ENCODE measurements at places on chromosomes 12 and 14.
A peak's percentile ranks its signal among the peaks of the same experiment; 100 is the strongest.

DNA sequence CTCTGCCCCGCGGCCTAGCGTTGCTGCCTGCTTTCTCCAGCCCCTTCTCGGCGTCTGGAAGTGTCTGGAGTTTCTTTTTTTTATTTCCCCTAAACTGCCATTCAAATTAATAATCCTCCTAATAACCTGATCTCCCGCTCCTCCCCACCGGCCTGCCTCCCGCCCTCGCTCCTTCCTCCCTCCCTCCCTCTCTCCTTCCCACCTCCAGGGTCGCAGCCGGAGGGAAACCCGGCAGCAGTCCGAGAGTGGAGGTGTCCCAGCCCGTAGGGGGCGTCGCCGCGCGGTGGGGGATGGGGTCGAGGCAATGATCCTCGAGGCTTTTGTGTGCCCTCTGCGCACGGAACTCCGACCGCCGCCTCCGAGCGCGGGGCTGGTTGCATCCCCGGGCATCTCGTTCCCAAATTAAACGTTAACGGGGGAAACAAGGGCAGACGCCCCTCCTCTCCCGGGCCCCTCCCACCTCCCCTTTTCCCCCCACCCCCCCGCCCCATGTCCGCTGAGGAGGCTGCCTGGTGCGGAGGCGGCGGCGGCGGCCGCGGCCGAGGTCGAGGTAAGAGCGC is 1.0 kb upstream of the SOCS2 start:
- peak; percentile 92 for DNase-seq

GRCh38 chr12:77682488-77682887 is 148.2 kb upstream of the NAV3 start:
- DNase-seq, result no peak

GRCh38 chr14:28831126-28831525 is 64.5 kb downstream of the FOXG1 start:
- DNase-seq, result no peak

- DNase-seq, result no peak
Measured at GRCh38 chr12:101863981-101864380, 13.4 kb upstream of the DRAM1 start.

DNA sequence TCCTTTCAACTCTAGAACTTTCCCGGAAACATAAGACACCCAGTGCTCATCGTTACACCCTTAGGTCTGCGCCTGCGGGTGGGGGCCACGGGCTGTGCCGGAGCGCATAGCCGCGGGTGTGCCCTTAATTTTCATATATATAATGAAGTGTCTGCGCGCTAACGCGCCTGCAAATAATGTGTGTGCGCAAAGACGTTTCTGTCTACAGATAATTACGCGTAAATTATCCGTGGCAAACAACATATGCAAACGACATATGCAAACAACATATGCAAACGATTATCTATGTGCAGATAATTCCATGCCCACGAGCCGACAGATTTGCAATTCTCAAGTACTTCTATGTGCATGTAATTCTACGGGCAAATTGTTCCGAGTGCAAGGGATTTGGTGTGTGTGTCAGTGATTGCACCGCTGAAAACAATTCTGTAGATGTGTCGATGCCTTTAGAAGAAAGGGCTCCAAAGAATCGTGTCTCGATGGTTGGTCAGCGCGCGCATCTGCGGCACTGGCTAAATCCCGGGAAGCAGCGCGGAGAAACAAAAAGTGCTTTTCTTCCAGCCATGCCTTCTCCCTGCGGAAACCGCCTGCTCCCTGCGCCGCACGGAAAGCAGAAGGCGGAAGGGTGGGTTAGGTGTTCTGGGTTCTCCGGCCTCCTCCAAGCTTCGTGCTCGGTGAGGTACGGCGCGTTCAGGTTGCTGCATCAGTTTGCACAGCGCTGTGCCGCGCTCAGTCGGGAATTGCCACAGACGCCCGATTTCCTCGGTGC is 34.5 kb upstream of the TBX5 start:
- DNase-seq, result no peak

DNA sequence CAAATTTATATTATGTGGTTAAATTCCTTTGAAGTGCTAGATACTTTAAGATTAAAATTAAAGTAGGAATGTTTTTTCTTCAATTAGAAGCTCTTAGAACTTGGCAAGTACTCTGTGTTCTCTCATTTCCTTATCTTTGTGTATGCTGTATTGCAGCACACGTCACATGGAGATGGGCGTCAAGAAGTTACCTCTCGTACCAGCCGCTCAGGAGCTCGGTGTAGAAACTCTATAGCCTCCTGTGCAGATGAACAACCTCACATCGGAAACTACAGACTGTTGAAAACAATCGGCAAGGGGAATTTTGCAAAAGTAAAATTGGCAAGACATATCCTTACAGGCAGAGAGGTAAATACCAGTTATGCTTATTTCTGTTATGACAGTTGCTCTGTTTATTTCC is 19.7 kb downstream of the MARK3 start:
- no peak for DNase-seq

DNA sequence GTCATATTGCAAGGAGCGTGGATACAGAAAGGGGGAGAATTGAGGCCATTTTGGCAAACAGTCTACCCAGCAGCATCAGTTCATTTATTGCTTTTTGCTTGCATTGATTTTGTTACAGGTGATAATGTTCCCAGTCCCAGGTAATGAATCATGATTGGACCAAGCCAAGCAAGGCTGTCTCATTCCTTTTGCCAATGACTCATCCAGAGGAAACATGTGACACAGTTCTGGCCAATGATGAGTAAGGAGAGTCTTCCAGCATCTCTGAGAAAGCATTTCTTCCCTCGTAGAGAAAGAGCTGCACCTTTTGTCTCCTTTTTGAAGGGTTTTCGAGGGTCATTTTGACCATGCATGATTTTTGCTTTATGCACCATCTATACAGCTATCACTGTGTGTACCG is 68.2 kb downstream of the SLC15A4 start:
- DNase-seq, result no peak

DNA sequence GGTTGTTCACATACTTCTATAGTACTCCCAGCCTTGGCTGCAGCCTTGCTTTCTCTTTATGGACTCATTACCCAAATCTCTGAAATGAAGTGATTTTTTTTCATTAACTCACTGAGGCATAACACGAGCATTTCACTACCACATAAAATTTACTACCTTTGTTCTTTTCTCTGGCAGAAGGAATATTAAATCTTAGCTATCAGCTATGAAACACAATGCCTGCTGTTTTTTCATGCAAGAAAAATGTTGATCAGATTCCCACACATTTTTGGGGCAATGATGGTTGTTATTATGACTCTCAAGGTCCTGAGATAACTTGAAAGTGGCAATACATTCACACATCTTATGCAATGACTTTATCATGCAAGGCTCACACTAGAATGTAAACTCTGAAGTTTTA is 225.3 kb upstream of the ATP2B1 start:
- DNase-seq, result no peak

GRCh38 chr12:120733574-120733973 is 7.9 kb downstream of the ACADS start:
- no peak for DNase-seq

DNA sequence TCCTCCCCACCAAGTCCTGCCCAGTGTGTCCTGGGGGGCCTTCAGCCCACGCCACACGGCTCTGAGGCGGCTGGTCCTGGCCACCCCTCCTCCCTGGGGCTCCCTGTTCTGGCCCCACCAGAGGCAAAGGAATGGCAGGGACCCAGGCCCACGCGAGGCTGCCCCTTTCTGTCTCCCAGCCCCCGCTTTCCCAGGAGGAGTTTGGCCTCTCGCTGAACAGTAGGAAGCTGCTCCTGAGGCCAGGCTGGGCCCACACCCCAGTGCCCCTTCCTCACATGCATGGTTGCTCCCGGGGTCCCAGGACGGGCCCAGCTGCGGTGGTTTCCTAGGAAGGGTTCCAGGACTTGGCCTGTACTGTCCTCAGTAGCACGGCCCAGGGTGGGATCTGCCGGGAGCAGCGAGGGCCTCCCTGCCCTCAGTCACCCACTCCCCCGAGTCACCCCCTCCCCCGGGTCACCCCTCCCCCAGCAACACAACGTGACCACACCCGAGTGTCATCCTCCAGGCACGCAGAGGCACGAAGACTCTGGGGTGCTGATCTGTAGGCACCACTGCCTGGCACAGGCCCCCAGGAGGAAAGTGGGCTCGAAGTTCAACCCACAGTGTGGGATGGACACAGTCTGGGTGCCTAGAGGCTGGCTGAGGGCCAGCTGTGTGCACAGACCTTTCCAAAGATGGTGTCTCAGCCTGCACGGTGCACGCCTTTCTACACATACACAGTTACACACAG is 33.0 kb downstream of the LRCOL1 start:
- no peak for DNase-seq

DNA sequence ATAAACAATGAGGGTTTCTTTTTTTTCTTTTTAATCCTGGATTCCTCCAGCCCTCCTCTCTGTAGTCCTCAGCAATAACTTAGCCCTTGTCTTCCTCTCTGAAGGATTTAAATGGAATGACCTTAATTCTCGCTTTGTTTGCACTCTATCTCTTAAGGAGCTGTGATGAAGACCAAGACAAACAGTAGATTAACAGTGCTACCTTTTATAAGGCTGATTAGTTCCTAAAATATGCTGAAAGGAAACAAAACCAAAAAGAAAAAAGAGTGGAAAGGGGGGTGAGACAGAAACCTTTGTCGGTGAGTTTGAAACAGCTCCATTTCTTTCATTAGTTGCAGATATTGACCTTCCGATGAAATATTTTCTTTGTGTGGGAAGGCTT is 38.7 kb upstream of the PTCSC3 start:
- DNase-seq, result peak; percentile 28

DNA sequence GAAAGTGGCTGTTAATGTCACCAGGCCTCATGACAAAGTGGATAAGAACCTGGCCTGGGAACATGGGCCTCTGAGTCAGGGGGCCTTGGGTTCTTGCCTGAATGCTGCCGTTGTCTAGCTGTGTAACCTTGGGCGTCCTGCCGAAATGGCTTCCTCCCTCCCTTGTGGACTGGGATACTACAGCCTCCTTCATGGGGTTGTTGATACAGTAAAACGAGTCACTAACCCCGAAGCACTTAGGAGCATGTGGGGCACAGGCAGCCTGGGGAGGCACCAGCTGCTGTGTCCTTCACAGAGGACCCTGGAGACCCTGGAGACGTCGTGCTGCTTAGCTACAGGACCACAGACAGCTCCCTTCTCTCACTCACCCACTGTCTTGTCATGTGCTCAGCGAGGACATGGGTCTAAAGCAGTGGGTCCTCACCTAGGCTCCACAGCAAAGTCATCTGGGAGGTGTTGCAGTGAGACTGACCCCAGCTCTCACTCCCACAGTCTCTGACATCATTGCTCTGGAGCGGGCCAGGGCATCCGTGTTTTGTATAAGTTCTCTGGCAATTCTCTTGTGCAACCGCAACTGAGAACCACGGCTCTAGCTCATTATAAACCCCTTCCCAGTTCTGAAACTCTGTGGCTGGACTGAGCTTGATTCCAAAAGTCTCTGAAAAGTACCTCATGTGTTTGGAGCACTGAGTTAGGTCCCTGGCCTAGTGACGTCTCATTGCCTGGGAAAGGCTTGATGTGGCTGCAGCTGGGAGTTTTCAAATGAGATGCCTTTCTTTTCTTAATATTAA is 42.1 kb downstream of the SERPINA3 start:
- no peak for DNase-seq

GRCh38 chr12:47367912-47368537 is 288.3 kb upstream of the AMIGO2 start:
- DNase-seq, result no peak

- DNase-seq, result no peak
Measured at GRCh38 chr14:105149146-105149781, 19.3 kb downstream of the JAG2 start.

- no peak for DNase-seq
Measured at GRCh38 chr14:77457115-77457521, 283 bp downstream of the VIPAS39 start.

DNA sequence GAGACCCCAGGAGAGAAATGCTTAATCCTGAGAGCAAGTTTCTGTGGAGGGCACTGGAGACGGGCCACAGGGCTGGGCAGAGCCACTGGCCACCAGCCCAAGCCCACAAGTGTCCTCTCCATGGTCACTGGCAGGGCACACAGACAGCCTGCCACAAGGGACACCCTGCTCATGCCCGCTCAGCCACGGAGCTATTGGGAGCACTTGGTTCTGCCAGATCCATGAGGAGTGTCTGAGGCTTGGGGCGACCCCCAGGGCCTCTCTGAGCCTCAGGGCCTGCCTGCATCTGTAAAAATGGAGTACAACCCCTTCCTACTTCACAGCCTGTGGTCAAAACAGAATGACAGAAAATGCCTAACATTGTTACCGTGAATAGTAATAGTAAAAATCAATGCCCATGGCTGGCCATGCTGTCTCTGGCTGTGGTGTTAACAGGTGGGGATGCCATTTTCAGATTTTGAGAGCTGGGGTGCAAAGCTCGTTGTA is 3.2 kb downstream of the PGF start:
- no peak for DNase-seq

- no peak for DNase-seq
Measured at GRCh38 chr12:53766881-53767280, 15.1 kb upstream of the CISTR start.

DNA sequence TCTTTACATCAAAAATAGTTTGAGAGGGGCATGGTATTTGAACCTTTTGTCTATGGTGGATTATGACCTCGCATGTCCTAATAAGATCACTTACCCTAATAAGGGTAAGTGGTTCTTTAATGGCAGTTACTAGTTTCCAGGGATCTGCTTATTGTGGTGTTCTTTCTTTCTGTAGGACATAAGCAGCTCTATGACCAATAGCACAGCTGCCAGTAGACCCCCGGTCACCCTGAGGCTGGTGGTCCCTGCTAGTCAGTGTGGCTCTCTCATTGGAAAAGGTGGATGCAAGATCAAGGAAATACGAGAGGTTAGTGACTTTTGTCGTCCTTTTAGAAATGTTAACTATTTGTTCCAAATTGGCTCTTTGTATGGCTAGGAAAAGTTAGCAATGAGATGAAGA is 7.2 kb downstream of the PCBP2 start:
- no peak for DNase-seq

- no peak for DNase-seq
Measured at GRCh38 chr12:122310626-122311333, 44.5 kb upstream of the VPS33A start.

DNA sequence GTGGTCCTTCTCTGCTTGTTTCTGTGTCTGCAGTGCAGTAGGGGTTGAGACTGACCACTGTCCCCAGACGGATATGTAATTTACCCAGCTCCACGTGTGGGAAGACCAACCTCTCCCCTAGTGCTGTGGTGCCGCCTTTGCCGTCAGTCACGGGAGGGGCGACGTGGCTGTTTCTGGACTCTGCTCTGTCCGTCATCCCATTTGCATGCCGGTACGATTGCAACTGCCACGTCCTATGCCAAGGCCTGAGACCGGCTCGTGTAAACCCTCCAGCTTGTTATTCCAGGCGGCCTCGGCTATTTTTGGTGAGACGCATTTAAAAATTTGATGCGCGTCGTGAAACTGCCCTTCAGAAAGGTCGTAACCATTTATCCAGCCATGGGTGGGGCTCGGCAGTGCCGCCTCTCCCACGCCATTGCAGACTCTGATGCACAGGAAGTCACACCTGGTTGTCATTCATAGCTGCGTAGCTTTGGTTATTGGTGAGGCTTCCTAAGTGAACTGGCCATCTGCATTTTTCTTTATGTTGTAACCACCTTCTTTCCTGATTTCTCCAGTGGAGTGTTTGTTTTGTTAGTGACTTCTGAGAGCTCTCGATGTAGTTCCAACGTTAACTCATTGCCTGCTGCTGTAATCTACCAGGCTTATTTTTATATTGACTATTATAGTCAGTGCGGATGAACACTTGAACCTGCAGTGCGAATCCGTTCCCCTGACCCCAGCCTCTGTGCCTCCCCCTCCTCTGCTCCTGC is 75.1 kb downstream of the ADGRD1 start:
- peak; percentile 65 for DNase-seq

GRCh38 chr14:44149597-44149996 is 357.5 kb downstream of the FSCB start:
- peak; percentile 64 for DNase-seq
